Mucosa of gallbladder (tissue), 1 donor: ENCODE measurements at places on chromosomes 7 and 10. TPM values are rescaled to one million over a fixed set of nuclear protein-coding genes. Genes with fewer than 3 reads are reported as not detected.

DNA sequence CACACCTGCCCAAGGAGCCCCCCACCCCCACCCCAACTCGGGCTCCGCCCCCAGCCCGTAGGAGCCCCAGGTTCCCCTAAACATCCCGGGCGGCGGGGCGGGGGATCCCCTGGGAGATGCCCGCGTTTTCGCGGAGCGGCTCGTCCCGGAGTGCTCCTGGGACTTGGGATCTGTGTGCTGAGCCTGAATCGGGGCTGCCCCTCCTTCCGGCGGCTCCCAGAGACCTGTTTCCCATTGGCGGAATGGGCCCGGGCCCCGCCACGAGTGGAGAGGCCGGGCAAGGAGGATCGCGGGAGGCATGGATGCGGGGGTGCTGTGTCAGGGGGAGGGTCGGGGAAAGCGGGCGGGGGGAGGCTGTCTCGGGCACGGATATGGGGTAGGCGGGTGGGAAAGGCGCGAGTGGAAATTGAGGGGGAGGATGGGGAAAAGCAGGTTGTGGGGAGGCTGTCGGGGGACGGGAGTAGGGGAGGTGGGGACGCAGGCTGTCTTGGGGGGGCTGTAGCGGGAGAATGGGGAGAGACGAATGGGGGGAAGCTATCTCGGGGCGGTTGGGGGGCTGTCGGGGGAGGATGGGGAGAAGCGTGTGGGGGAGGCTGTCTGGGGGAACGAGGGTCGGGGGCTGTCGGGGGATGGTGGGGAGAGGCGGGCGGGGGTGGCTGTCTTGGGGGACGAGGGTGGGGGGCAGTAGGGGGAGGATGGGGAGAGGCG is 572 bp upstream of the BHLHA15 start:
- no peak for DNase-seq

The SEMA3E gene
- 19.8 TPM for total RNA-seq

The SGCE gene
- 42.6 TPM for total RNA-seq

The NKX1-2 gene
- 0.09 TPM for total RNA-seq
